NCI-H526 treated with DMSO at 0.1 percent for 48 hours (cell line): ENCODE measurements at places on chromosomes 4 and X.

- DNase-seq = no peak
These were observed 5.0 kb downstream of the TRIM75 start for GRCh38 chr4:165058666-165059065.

GRCh38 chr4:159248384-159249178 is 145.7 kb downstream of the RAPGEF2 start:
- DNase-seq = no peak

DNA sequence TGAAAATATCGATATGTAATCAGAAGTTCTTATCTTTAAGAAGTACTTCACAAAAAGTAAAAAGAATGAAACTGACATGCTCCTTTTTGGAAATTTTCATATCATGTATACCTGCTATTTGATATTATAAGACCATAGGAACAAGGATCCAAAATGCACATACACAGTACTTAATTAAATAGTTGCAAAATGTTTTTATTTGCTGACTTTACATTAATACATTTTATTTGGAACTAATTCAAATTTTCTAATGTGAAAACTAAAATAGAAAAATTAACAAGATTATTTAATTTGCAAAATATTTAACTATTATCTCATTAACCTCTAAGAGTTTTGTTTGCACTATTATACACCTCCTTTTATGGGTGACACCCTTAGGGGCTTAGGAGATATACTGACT is 155.0 kb downstream of the TRAM1L1 start:
- no peak for DNase-seq

DNA sequence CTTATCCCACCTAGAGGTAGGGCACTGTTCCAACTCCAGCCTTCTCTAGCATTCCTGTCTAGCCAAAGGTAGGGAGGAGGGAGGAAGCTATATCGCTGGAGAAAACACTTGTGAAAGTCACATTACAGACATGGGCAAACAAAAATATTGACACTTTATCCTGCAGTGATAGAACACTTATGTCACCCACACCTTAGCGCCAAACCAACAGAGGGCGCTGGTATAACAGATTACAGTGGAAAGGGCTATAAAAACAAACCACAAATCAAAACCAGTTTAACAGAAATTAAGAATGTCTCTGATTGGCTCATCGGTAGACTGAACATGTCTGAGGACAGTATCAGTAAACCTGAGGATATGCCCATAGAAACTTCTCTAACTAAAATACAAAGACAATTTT is 451.3 kb downstream of the TLL1 start:
- DNase-seq = no peak

- no peak for DNase-seq
These were observed 181.7 kb downstream of the SLC39A8 start for GRCh38 chr4:102163404-102164140.
